ENCODE measurements at places on chromosomes 4 and X.
A peak's percentile ranks its signal among the peaks of the same experiment; 100 is the strongest.

DNA sequence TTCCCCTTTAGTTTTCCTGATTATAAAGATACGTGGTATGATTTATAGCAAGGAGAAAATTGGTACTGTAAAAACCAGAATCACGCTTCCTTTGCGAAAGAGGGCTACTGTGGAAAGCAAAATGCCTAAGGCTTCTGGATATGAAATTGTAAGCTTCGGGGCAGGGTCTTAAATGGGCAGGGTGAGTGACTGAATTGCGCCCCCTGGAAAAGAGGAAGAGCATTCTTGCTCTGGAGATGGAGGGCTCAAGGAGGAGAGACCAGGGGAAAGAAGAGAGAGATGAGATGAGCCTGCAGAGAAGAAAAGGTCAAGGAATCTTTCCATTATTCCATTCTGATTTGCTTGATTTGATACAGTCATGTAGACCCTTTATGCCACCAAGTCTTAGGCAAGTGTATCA is 13.1 kb upstream of the ETNPPL start:
- no peak for DNase-seq

DNA sequence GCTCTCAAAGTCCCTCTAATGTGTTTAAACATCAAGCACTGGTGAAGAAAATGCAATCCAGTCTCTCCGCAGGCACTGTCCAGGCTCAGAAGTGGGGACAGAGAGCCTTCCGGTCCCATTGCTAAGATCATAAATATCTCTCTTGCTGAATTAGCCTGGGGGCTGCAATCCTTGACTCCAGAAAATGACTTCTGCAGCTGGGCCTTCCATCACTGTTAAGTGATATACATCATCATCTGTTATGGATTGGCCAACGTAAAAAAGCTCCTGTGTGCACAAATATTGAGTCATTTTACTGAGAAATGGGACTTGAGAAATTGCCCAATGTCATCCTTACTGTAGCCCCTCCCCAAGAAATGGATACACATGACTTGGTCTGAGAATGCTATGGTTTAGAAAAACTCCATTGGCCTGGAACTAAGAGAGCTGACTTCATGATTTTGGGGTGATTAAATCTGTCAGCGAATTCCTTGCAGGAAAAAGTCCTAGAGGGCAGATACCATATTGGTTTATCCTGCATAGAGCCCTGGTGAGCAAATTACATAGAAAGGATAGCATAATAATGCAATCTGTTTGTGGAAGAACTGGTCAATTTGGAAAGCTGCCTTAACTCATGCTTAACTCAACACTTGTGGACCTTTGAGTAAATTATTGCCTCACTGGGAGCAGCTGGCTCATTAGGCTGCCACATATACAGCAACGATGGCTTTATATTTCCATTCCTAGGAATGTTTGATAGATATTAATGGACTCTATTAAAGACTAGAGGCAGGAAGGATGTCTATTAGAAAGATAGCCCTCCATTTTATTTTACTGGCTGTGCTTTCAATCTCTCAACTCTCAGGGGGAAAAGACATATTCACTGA is 346.1 kb downstream of the GBA3 start:
- DNase-seq = peak; percentile 33

- no peak for DNase-seq
Observed at GRCh38 chr4:168291242-168291641, 27.3 kb downstream of the DDX60 start.

- no peak for DNase-seq
Observed at GRCh38 chr4:3388471-3389232, 53.1 kb upstream of the HGFAC start.

GRCh38 chrX:147838465-147839131 is 73.1 kb upstream of the FMR1 start:
- DNase-seq = no peak

- DNase-seq = no peak
Observed at GRCh38 chr4:166839615-166840251, 394.6 kb downstream of the SPOCK3 start.

- DNase-seq = no peak
Observed at GRCh38 chr4:38591617-38592337, 72.2 kb upstream of the KLF3 start.

DNA sequence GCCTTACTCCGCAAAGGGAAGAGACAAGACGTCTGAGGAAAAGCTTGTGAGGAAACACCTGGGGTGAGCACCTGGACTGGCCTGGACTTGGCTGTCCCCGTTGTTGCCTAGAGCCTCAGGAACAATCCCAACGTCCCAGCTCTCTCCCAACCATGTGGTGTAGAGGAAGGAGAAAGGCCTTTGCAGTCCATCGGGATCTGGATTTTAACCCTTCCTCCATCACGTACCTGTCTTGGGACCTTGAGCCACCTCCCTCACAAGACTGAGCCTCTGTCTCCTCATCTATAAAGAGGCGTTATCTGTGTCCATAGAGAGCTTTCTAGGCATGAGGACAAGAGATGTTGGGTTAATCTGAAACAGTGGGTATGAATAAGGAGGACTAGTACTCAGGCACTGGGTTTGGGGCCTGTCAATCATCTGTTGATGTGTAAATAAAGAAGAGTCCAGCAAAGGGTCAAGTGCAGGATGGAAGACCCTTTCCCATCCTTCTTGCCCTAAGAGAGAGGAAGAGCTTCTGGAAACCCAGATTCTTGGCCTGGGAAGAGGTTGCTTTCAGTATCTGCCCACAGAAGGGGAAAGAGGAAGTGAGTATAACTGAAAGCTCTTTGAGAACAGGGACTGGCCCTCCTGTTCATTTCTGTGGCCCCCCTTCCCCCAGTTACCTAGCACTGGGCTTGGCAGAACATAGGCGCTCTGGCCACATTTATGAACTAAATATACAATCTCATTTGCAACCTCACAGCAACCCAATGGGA is 137.1 kb downstream of the PJA1 start:
- DNase-seq = no peak

DNA sequence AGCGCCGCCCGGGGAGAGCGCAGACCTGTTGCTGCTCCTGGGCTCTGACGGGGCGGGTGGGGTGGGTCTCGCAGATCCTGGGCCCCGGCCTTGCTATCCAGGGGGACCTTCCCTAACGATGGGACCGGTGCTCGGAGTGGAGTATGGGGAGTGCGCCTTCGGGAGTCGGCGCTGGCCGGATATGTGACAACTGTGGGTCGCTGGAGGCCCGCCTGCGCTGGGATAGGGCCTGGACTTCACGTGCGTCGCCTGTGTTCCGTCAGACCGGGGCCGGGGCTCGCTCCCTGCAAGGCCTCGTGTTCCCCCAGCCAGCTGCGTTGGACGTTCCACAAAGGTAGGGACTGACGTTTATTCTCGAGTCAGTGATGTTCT is 1.3 kb downstream of the TBL1X start:
- DNase-seq = peak; percentile 36

DNA sequence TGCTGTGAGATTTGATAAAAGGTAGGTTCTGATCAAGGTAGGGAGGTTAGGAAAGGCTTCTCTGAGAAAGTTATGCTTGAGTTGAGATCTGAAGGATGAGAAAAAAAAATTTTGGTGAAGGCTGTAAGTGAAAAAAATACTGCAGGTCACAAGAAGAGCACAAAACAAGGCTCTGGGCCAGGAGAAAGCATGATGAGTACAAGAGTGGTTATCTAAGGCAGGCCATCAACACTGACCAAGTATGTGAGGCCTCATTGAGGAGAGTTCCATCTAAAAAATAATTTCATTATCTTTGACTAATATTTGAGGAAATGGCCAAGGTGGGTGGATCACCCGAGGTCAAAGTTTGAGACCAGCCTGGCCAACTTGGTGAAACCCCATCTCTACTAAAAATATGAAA is 71.6 kb upstream of the SLC4A4 start:
- no peak for DNase-seq

DNA sequence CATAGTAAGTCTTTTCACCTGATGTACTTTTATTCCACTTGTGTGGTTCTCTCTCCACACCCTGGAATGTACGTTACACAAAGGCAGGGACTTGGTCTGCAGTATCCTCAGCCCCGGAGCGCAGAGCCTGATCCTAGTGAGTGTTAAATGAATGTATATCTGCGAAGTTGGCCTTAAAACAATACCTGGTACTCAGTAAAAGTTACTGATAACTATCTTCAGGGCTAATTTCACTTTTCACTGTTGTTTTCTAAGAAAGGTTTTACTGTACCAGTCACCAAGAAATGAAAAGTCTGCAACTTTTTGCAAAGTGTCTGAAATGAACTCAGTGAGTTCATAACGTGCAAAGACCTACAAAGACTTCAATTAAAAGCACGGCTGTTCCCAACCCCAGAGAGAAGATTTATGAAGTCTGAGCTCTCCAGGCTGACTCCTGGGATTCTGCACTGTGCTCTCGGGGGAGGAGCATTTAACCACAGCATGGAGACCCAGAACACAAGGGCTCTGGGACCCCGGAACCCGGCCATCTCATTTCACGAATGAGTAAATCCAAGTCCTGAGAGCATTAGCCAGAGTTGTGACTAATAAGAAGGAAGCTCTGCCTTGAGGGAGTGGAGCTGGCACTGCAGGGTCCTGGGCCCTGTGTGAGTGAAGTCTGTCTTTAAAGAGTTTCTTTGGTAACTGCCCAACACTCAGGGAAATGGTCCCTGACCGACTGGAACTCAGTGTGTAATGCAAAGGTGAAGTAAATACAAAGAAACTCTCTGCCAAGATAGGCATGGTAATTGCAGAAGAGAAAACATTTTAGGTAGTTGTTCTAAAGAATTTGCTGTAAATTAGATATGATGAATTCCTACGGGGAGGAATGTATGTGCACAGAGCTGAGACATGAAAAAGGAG is 165.8 kb downstream of the NSUN7 start:
- no peak for DNase-seq

GRCh38 chrX:111123606-111124179 is 27.7 kb downstream of the PAK3 start:
- DNase-seq = no peak

DNA sequence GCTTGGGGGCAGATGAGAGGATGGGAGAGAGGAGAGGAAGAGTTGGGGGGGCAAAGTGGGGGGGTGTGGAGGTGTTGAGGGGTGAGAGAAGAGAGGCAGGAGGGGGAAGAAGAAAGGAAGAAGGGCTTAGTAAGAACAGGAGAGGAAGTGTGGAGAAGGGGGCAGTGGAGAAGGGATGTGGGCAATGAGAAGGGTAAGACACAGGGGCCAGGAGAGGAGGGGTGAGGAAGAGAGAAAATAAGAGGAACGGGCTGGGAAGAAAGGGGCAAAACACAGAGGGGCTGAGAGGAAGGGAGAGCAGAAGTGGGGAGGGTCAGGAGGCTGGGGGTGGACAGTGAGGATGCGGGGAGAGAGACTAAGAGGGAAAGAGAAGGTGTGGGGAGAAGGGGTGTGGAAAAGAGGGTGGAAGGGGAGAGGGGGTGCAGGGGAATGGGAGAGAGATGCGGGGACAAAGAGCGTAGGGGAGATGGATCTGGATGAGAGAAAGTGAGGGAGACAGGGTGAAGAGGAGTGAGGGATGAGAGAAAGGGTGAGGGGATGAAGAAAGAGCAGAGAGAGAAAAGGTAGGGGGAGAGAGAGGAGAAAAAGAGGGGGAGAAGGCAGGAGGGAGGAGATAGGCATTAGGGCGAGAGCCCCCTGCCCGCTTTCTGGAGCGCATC is 12.9 kb downstream of the SH3KBP1 start:
- DNase-seq = no peak

GRCh38 chr4:165514739-165515138 is 135.9 kb downstream of the CPE start:
- no peak for DNase-seq

DNA sequence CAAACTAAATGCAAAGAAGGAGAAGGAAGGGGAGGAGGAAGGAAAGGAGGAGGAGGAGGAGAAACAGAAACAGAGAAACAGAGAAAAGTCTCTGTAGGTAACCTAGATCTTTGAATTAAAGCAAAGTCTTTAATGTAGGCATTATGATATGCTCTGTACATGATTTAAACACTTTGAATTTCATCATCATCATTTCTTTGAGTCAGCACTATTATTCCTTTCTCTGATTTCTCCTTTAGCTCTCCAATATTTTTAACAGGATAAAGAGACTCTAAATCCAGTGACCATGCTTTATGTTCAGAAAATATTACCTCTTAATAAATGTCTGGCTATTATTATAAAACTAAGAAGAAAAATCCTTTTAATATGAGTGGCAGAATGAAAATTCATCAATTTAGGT is 124.3 kb downstream of the ANTXR2 start:
- DNase-seq = no peak

DNA sequence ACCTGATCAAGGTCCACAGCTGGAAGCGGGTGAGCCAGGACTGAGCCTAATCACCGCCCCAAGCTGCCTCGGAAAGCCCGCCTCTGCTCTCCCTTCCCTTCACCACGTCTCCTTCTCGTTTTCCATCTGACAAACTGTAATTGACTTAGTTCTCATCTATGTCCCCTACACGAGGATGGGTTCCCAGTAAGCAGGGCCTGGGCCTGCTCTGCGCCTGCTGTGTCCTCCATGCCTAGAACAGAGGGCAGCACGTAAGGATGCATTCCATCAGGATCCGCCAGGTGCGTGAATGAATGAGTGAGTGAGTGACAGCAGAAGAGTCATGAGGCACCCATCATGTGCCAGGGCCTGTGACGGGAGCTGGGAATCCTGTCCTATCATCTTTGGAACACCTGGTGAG is 86.7 kb downstream of the JAKMIP1 start:
- DNase-seq = no peak

DNA sequence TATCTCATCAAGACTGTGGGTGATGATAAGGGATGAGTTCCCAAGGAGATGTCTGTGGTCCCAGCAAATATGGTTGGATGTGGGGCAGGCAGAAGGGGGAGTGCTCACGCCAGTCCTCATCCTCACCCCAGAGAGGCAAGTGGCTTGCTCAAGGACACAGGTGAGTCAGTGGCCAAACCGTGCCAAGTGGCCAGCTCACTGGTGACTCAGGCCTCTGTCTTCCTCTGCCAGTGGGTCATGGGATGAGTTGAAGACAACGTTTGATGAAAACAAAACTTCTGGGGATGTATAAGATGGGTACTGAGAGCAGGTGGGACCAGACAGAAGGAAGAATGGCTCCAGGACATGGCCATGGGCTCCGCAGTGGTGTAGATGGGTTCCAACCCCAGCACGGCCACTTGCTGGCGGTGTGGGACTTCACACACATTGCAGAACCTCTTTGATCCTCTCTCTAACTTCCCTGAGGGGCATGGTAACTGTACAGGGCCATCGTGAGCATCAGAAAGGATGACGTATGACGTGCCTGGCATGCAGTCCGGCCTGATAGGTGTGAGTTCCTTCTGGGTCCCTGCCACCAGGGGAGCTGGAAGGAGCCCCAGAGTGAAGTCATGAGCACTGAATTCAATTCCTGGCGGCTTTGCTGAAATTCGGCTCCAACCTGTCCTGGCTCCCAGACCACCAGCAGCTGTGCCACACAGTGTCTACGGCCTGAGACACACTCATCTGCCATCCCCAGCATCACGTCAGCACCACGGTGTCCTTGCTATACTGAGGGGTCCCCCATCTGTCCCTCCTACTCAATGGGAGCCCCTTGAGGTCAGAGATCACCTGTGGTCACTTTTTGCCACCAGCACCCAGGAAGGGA is 41.3 kb upstream of the GPR78 start:
- no peak for DNase-seq

- DNase-seq = no peak
Observed at GRCh38 chr4:1516261-1516660, 110.0 kb upstream of the NKX1-1 start.

DNA sequence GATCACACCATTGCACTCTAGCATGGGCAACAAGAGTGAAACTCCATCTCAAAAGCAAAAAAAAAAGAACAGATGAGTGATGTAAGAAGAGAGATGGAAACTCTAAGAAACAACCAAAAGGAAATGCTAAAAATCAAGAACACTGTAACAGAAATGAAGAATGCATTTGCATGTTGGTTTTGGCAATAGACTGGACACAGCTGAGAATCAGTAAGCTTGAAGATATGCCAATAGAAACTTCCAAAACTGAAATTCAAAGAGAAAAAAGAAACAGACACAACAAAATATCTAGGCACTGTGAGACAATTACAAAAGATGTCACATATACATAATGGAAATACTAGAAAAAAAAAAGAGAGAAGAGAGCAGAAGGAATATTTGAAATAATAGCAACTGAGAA is 93.7 kb downstream of the BEND2 start:
- no peak for DNase-seq
